ENCODE measurements at places on chromosomes 5 and 9.
A peak's percentile ranks its signal among the peaks of the same experiment; 100 is the strongest.

GRCh38 chr5:34003941-34004340 lies 3.9 kb downstream of the AMACR start:
- DNase-seq, result no peak

GRCh38 chr9:83956086-83956435 lies 24.0 kb downstream of the HNRNPK start:
- peak; percentile 43 for DNase-seq

GRCh38 chr5:180959661-180960060 lies 29.0 kb upstream of the BTNL3 start:
- DNase-seq, result no peak

DNA sequence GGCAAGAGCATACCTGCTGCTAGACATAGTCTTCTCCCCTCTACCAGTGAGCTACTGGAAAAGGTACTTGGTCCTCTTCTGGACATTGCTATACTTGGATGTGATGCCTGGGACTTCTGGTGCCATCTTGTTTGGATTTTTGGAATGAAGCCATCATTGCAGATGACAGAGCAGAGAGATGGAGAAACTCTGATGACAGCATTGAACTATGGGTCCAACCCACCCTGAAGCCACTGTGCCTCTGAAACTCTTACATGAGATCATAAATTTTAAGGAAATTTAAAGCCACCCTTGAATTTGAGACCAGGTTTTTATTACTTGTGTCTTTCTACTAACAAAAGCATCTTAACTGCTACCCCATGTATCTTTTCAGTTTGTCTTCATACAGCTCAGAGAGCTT lies 151.1 kb upstream of the SMIM23 start:
- no peak for DNase-seq

- DNase-seq, result no peak
These were observed 7.5 kb downstream of the PLPP7 start for GRCh38 chr9:131296906-131297500.

DNA sequence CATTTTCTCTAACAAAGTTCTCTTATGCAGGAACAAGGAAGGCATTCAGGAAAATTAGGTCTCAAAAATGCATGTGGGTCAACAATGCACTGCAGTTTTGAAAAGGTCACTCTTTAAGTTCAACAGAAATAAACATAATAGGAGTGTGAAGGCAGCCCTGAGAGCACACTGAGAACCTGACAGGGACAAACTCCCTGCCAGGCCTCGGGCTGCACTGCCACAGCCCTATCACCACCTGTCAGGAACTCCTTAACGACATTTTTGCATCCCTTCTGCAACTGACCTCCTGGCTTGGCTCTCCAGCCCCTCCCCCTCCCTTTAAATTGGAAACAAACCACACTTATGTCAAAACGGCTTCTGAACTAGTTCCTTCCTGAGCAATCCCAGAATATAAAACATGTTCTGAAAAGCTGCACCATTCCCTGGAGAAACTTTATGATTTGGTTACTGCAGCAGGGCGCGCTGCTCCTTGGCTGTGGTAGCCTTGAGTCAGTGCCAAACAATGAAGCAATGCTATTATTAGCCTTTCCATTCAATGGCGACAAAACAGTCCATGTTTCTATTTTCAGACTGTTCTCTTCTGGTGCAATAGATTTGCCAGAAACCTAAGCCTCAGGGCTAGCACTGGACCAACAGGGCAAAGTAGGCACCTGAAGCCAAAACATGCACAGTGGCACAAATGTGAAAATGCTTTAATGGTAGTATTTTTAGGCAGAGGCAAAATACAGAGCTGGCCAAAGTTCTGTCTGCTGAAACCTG lies 160.1 kb upstream of the ZNF608 start:
- DNase-seq, result no peak
